Globus pallidus (tissue), 1 donor: ENCODE measurements at places on chromosomes 4 and X.
A peak's percentile ranks its signal among the peaks of the same experiment; 100 is the strongest.

DNA sequence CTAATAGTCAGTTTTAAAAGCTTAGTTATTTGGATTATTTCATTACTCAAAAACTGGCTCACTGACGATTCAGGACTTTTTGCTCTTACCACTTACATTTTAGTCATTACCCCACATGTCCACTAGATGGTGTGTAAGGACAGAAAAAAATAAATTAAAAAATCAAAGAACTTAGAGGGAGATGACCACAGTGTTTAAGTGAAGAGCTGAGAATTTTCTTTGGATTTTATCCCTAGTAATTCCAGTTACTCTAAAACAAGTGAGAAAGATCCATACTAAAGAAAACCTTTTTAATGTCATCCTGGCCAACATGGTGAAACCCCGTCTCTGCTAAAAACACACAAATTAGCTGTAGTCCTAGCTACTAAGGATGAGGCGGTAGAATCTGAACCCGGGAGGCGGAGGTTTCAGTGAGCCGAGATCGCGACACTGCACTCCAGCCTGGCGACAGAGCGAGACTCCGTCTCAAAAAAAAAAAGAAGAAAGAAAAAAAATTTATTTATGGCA lies 26.4 kb upstream of the TMPRSS11B start:
- DNase-seq: peak; percentile 72

DNA sequence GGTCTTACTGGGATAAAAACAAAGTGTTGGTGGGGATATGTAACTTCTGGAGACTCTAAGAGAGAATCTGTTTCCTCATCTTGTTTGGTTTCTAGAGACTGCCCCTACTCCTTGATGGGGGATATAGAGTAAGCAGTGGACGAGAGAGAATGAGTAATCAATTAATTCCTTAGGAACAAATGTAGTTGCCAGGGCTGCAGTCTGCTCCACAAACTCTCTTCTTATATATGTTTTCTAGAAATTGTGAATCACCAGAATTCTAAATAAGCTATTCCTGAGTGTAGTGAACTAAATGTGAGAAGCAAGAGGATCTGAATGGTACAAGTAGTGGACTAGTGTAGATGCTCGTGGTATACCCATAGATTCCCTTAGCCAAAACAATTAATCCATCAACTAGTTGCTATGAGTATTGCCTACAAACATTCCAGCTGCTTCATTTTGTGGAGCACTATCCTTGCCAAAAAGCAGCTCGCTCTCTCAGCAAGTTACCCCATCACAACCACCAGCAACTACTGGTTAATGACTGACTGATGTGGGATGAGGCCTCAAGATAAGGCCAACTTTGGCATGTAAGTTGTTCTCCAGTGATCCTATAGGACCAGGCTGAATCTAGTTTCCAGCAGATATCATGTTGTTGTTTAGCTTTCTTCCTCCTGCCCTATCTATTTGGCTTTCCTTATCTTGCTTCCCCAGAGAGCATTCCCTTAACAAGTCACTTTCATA lies 273.0 kb downstream of the SLC7A11 start:
- no peak for DNase-seq

DNA sequence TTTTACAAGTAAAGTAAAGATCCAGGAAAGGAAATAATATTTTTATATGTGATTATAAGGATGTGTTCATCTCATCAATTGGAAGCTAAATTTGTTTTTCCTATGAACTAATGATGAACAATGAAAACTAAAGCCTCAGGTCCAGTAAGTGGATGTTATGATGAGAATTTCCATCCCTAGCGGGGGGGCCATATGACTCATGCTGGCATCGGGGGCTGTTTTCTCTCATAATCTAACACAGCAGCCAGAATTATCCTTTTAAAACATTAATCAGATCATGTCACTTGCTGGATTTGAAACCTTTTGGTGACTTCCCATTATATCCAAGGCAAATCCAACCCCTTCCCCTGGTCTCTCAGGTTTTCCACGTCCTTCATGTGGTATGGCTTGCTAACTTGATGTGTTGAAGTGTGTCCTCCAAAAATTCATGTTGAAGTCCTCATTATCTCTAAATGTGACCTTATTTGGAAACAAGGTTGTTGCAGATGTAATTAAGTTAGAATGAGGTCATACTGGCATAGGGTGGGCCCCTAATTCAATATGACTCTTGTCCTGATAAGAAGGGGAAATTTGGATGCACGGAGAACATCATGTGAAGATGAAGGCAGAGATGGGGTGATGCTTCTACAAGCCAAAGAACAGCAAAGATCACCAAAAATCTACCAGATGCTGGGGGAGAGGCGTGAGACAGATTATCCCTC lies 96.8 kb downstream of the AKAP4 start:
- DNase-seq: no peak

DNA sequence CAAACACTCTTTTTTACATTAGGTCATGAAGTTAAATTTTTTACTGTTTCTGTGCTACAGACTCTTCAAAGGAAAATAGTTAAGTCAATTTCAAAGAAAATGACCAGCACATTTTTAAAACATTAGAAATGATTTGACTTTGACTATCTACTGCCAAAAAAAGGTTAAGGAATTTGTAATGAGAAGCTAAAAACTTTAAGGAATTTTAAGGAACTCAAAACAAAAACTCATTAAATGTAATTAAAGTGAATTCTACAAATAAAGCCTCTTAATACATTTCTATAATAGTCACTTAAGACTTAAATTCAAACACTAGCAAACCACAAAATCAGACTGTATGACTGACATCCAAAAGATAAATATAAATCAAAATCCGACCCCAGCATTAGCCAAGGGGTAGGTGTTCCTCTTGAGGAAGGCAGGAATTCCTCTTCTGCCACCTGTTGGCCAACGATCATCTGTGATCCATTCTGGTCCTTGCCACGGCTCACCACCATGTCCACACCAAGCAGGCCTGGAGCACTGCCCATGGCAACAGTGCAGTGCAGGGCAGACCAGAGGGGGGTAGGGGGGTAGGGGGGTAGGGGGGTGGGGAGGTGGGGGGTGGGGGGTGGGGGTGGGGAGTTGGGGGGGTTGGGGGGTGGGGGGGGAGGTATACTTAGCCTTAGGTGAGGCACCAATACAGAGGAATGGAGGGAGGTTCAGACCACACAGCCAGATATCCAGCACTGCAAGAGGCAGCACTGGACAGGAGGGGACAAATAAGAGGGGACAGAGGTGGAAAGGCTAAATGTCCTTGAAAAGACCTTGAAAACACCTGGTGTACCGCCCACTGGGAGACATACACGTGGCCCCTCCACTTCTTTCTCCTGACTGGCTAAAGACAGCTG lies 287.4 kb downstream of the CHIC1 start:
- no peak for DNase-seq

DNA sequence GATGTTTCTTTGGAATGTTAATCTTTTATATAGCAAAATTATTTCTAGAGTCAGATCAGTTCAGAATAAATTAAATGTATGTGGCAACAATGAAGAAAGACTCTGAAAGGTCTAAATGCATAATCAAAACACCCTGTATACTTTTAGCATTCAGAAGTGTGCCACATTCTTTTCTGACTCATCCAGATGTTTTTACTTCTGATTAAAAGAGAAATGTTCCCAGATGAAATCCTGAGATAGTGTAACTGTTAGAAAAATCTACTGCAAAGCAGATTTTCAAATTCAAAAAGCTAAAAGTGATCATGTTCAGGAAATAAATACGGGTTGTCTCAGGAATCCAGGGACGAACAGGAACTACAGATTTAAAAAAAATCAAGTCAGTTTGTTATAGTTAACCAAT lies 241.4 kb downstream of the GRIA3 start:
- no peak for DNase-seq

DNA sequence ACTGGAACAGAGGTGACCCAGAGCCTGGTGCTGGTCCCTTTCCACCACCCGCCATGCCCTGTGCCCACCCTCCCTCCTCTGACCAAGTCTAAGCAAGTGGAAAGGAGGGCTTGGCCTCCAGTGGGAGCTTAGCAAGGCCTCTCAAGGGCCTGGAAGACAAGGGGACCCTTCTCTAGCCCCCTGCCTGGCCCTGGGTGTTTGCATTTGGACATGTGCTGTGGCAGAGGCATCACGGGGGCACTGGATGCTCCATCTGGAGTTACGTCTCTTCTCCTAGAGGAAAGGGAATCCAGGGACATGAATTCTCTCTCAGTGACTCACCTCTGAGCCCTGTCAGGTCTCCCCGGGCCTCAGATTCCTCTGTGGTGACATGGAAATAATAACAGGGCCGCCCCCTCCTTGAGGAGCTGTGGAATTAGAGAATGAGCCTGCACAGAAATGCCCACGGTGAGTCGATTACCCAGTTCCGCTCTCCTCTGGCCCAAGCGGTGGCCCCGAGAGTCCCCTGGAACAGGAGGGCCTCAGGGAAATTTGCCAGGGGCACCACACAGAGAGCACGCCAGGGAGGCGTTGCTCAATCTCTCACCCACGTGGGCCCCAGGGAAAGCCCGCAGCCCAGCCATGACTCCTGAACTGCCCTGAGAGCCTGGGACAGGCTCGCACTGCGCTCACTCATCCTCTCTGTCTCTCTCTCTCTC lies 189.6 kb downstream of the BCOR start:
- peak; percentile 33 for DNase-seq

DNA sequence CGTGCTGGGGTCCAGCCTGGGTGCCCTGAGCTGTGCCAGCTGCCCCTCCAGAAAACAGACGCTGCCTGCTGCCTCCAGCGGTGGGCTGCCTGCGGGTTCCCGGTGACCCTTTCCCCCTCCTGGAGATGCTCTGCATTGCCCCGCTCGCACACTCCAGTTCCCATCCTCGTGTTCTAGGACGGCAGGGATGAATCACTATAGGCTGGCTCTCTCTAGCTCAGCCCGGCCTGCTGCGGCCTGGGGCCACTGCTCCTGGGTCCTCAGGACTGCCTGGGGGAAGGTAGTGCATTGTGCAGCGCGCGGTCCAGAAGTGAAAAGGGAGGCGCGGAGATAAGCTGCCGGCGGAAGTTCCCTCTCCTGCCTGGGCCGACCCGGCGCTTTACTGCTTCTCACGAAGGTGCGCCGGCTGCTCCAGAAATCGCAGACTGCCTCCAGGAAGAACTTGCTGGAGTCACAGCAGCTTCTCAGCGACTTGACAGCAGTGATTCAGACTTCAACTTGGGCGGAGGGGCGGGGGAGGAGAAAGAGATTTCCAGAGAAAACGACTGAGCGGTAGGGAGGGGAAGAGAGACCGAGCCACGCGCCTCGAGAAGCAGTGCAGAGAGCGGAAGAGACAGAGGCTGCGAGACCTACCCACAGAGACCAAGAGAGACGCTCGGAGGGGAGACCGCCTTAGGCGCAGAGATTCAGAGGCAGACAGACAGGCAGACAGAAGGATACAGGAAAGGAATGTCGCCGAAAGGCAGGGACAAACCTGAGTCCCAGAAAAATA lies 6.7 kb upstream of the MSX1 start:
- no peak for DNase-seq

- DNase-seq: no peak
Observed at GRCh38 chr4:3783693-3784306, 17.6 kb downstream of the ADRA2C start.

DNA sequence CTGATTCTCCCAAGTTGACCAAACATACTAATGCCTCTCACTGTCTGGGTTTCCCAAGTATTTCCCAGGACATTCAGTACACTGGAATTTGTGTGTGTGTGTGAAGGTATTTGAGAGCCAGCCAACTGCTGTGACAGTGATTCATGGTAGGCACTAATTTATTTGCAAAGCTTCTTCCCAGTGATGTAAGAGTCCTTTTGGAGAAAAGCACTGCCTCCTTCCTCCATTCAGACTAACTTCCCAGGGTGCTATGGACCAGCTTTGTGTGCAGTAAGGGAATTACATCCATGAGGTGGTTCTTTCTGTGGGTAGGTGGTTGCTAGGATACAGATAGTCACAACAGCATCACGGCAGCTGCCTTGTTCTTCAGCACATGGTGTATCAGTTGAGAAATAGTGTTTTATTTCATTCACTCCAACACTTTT lies 8.7 kb downstream of the EGF start:
- DNase-seq: no peak

GRCh38 chrX:152886716-152887115 lies 11.2 kb upstream of the ZNF185 start:
- peak; percentile 18 for DNase-seq

- DNase-seq: peak; percentile 13
Observed at GRCh38 chrX:75603833-75604232, 81.0 kb upstream of the ZDHHC15 start.

DNA sequence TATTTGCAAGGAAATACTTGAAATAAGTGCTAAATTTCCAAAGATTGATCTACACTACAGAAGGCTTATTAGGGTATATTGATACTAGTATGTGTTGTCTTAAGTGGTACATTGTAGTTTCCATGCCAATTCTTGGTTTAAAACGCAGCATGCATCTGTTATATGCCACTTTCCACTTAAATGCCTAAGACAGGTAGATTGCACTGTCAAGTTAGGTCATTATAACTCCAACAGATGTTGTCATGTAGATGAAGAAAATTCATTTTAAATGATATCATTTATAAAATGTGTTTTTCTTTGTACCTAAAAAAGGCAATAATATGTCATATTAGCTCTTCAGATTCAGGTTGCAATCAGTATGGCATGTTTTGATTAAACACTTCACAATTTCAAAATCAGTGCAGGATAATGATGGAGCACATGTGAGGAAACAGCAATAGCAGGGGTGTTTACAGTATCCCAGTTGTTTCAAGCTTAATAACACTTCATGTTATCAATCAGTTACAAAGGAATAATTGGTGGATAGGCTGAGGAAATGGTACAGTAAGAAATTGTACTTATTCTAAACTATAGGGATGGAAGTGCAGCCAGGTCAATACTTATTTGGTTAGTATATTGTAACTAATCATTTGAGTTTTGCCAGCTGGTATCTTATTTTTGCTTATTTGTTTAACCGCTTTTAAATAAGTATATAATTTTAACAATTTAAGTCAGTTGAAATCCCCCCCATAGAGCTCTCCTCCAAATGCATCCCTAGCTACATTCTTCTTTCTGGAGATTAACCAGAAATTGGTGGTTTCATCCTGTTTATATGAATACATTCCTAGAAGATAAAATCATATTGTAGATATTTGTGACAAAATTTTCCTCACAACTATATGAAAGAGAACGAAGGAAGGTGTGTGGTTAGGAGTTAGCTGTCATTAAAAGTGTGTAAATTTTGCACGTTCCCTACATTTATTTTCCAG lies 454.4 kb upstream of the ATOH1 start:
- no peak for DNase-seq

- no peak for DNase-seq
Observed at GRCh38 chr4:76688619-76689144, 209.3 kb downstream of the SOWAHB start.

- DNase-seq: no peak
Observed at GRCh38 chr4:172168888-172169287, 355.7 kb downstream of the GALNTL6 start.

GRCh38 chrX:118964252-118964651 lies 10.2 kb upstream of the LONRF3 start:
- no peak for DNase-seq

- DNase-seq: no peak
Observed at GRCh38 chrX:24125028-24125612, 24.4 kb upstream of the ZFX start.

- DNase-seq: no peak
Observed at GRCh38 chr4:67575232-67576058, 16.9 kb downstream of the STAP1 start.

- no peak for DNase-seq
Observed at GRCh38 chr4:100881283-100881682, 363.5 kb upstream of the EMCN start.
